ENCODE measurements at places on chromosomes 1 and 21.

- no peak for DNase-seq
Observed at GRCh38 chr21:18776936-18777335, 373.4 kb upstream of the TMPRSS15 start.

- no peak for DNase-seq
Observed at GRCh38 chr1:247935781-247936180, 11.1 kb downstream of the OR2AJ1 start.

GRCh38 chr1:81690676-81691453 is 109.9 kb upstream of the ADGRL2 start:
- no peak for DNase-seq

DNA sequence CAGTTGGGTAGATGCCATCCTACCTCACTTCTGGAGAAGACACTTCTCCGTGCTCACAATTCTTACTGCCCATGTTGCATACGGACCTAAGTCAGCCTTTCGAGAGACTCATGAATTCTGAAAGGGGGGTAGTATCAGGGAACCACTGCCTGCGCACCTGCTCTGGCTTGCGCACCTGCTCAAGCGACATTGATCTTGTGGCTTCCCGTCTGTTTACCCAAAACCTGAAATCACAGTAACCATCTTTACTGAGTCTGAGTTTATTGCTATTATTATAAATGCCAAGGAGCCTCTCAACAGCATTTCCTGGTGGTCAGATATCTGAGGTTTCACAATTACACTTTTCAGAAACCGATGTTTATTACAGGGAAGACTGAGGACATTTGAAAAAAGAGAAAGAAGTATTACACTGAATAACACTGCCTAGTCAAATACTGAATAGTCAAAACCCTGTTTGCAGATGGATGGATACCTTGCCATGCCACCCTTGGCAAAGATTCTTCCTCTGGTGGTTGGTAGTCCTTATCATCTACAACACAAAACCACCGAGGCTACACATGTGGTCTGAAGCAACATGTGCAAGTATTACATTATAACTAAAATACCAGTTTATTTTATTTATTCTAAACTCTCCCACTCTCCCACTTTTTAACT is 208.7 kb downstream of the SIPA1L2 start:
- DNase-seq, result no peak

DNA sequence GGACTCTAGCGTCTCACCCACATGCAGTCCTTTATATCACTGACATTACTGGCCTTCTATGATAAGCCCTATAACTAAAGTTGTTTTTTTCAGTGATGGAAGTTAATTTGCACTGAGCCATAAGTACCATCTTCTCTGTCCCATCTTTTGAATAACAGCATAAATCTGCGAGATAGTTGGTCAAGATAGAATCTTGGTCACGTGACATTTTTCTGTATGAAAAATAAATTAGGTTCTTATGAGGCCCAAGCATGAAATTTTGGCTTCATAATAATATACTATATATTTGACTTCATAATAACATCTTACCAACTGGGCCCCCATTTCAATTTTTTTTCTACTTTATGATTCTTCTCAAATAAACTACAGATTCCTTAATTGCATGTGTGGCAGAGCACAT is 285.5 kb downstream of the KCNH1 start:
- no peak for DNase-seq

DNA sequence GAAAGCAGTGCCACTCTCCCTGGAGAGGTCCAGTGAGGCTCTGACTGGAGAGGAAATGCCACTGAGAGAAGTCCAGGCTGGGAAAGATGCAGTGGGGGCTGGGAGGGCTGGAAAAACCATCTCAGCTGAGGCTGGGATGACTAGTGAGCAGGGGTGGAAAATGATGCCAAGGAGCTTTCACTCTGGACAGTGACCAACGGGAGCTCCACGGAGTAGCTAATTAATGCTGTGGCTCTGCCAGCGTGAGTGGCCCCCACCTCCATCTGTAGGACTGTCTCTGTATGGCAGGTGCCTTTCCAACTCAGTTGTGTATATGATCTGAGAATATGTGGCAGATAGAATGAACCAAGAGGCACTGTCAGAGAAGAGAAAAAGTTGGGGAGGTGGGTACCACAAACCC is 86.7 kb downstream of the DDX20 start:
- DNase-seq, result no peak

DNA sequence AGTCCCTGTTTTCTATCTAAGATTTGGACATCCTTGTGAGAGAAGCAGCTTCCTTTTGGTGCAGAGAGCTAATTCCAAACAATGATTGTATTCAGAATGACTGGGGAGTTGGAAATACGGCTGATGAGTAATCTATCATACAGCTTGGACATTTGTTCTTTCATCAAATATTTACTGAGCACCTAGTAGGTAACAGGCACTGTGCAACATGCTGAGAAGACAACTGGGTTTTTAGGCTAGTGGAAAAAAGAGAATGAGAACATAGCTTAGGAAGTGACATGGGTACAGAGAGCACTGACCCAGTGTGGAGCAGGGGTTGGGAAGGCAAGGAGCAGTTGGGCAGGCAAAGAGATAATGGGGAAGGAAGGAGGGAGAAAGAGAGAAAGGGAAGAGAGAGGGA is 87.5 kb downstream of the TBX19 start:
- no peak for DNase-seq

GRCh38 chr21:45868488-45868887 is 113.1 kb upstream of the COL6A1 start:
- no peak for DNase-seq

- no peak for DNase-seq
Observed at GRCh38 chr1:56258371-56258770, 321.0 kb downstream of the PLPP3 start.

DNA sequence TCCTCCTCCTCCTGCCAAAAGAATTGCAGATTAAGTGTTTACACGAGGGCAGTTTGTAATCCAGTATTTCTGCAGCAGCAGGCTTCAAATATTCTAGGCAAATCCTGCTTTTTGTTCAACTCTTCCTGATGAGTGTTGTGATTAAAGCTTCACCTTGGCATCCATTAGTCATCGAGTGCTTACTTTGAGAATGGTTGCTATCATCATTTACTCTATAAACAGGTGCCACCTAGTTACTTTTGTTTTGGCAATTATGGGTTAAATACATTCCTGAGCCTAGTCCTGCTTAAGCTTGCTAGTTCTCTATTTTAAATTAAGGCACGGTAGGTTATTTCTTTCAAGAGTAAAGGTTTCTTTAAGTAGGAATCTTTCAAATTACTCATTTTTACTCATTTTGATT is 20.3 kb downstream of the PDC start:
- DNase-seq, result no peak

DNA sequence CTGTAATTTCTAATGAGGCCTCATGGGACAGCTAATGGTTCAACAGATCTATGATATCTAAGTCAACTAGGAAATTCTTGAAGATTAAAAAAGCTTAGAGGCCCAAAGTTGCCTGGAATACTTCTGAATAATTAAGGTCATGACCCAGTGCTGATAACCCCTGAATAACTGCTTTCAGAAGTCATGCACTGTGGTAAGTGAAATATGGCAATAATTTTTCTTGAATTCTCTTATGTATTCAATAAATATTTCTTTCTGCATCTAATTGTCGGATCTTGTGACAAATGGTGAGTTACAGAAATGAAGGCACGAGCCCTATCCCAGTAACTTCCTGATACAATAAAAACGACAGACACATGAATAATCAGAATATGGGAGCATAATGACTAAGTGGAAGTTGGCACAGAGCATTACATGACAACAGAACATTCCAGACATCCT is 219.3 kb upstream of the GREM2 start:
- DNase-seq, result no peak

DNA sequence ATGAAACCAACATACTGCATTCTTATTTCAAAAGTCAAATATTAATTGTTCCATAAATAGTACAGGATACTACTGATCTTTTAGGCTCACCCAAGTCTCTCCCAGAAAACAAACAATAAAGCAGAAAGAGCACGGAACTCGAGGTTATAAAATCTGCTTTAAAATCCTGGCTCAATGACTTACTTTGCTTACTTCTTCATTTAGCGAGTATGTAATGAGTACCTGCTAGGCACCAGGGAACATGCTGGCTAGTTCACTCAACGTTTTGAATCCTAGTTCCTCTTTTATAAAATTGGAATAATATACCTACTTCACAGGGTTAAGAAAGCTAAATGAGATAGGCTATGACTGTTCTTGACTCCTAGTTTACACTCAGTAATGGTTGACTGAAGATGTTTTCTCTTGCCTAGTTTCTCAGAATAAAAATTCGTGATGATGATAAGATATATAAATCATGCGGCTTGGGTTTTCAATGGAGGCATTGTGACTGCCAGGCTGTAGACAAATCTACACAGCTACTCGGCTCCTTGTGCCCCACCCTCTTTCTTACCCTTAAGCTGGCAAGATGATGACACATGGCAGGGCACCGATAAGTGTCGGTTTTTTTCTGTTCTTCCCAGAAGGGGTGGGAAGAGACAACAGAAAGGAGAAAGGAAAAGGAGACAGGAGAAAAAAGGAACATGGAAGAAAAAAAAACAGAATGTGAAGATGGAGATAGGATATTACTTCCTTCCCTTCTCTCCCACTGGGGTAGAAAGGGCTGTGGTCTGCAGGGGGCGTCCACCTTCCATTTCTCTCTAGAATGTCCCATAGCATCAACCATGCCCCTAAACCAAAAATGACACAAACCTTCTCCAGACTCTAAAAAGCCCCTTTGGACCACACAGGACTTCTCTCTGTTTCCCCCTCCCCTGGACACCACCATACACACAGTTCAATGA is 507.1 kb downstream of the SMYD3 start:
- no peak for DNase-seq

GRCh38 chr1:6130036-6130435 is 50.1 kb downstream of the CHD5 start:
- no peak for DNase-seq

DNA sequence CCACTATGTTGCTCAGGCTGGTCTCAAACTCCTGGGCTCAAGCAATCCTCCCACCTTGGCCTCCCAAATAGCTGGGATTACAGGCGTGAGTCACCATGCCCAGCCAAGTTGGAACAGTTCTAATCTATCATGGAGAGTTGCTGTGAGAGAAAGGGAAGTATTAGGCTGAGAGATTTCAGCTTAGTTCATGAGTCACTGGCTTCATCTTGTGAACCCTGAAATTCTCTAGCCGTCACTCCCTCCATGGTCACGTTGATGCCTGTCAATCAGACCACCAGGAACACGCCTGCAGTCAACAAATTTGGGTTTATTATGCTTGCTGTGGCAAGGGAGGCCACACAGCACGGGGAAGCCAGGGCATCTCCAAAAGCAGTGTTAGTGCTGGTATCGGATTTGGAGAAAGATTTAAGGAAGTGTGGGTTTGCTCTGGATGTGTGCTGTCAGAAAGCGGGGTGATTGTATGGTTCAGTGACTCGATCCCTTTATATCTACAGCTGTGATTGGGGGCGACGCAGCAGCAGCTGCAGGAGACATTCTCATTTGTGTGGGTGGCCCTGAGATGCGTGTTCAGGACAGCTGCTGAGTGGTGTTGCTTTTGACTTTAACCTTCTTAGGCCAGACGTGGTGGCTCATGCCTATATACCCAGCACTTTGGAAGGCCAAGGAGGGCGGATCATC is 18.7 kb downstream of the UQCRHL start:
- no peak for DNase-seq

GRCh38 chr1:228095161-228095560 is 8.0 kb downstream of the C1orf35 start:
- DNase-seq, result no peak

- DNase-seq, result no peak
Observed at GRCh38 chr1:6998267-6998666, 213.0 kb downstream of the CAMTA1 start.

DNA sequence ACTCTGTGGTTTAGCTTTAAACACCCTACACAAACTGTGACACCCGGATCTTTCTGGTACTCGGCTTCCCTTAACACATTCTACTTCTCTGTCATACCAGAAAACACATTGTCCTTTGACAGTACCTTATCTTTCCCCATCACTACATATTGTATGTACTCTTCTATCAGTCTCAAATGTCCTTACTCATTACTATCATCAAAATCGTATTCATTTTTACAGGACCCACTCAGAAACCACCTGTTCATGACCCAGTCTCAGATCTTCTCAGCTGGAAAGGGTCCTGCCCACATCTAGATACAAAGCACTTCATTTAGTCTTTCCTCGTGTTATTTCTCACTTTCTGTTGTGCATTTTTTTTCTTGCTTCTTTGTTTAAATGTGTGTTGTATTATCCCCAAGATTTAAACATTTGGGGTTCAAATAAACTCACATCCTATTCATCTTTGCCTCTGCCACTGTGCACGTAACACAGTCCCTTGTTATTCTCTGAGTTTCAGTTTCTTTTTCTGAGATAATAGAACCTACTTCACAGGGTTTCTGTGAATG is 27.7 kb downstream of the CD34 start:
- DNase-seq, result no peak

DNA sequence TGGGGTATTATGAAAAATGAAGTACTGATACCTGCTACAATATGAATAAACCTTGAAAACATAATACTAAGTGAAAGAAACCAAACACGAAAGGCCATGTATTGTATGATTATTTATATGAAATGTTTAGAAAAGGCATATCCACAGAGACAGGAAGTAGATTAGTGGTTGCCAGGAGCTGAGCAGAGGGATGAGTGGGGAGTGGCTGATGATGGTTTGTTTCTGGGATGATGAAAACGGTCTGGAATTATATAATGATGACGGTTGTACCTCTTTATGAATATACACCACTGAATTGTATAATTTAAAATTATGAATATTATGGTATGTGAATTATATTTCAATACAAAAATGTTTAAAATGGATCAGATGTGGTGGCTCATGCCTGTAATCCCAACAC is 63.8 kb upstream of the MPC2 start:
- no peak for DNase-seq

- DNase-seq, result no peak
Observed at GRCh38 chr1:199242601-199243000, 603.8 kb downstream of the PTPRC start.

DNA sequence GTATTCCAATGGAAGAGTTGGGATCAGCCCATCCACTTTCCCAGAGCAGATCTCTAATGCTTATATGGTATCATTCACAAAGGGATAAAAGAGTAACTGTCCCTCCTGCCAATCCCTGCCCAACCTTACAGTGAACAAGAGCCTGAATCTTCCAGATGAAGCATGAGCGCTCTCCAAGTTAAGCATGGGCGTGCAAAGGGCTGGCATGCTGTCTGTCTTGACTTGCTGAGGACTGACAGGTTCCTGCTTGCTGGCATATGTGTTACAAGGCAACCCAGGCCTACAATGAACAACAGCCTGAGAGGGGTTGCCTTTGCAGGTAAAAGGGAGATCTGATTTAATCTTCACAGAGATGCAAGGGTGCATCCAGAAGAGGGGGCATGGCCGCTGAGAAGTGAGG is 155.6 kb upstream of the SOD1 start:
- DNase-seq, result no peak

DNA sequence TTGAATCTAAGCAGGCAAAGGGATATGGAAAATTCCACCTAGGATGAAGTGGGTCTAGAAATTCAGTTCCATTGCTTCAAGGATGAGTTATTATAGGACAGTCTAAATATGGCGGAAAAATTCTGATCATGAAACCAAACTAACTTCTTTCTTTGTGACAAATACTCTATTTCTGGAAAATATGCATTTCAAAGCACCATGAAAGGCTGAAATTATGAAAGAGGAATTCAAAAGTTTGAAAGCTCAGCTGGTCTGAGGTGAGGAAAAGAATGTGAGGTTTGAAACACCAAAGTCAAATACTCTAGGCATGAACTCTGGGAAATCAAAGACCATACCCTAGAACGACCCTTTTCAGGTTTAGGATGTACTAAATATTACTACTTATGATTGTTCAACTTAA is 36.4 kb upstream of the COL11A1 start:
- DNase-seq, result no peak

All from activated naive CD4-positive, alpha-beta T cell treated with Interleukin-2 at 50 U/mL for 16 hours (primary cell).